ENCODE measurements at places on chromosomes 6 and 20. TPM values are rescaled to one million over a fixed set of nuclear protein-coding genes. Genes with fewer than 3 reads are reported as not detected.
A peak's percentile ranks its signal among the peaks of the same experiment; 100 is the strongest.

DNA sequence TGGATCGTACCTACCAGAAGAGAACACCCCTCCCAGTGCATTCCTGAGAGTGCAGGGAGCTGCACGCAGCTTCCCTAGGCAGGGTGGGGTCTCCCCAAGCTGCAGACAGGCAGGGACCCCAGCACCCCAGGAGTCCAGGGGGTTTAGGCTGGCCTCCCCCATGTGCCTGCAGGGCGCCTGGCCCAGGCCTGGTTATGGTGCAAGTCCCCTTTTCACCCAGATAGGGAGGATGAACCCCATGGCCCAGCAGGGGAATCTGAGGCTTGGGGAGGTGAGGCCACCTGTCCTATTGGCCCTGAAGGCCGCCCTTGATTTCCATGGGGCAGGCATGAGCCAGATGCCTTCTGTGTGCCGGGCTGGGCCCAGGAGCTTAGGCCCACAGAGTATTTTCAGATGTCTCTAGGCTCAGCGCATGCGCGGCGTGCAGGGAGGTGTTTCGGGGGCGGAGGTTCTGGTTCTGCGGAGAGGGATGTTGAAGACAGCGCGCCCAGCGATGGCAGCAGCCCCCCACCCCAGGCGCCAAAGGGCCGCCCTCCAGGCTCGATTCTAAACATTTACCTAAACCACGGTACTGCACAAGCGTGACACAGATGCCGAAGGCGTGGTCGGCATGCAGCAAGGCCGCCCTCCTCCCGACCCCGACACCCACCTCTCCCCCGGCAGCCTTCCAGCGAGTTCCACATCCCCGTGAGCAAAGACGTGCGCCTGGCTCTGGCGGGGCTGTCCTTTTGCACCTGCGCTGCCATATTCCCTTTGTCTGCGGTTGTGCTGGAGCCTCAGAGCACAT lies 29.4 kb downstream of the COL20A1 start:
- DNase-seq: no peak

DNA sequence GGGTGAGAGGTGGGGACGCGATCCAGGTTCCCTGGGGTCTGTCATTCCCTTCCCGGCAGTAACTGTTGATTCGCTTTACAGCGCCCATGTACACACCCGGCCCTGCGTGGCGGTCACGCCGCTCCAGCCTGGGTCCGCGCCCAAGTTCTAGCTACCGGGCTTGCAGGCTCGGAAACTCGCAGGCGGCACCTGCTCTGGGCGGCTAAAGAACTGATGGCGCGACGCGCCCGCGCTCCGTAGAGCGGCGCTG lies 1.4 kb upstream of the POU3F2 start:
- no peak for DNase-seq

- no peak for DNase-seq
Measured at GRCh38 chr6:3379482-3380060, 77.3 kb downstream of the SLC22A23 start.

- DNase-seq: no peak
Measured at GRCh38 chr6:152957796-152958195, 25.0 kb downstream of the FBXO5 start.

DNA sequence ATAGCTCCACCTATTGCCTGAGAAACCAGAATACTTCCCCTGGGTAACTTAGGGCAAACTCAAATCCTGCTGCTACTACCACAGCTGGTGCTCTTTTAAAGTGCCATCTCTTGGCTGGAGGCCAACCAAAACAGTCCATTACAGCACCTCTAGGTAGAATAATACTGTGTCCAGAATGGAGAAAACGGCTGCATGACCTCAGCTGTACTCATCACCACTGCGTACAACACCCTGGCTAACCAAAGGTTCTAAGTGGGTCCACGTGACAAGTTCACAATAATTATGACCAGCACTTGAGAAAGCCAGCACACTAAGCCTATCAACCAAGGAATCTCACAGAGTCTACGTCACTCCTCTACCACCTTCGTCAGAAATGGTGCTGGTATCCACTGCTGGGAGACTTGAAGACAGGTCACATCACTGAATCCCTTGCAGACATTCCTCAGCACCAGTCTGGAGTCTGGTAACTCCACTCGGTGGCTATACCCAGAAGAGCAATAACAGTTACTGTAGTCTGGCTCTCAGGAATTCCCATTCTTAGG lies 40.9 kb upstream of the PKIB start:
- no peak for DNase-seq

DNA sequence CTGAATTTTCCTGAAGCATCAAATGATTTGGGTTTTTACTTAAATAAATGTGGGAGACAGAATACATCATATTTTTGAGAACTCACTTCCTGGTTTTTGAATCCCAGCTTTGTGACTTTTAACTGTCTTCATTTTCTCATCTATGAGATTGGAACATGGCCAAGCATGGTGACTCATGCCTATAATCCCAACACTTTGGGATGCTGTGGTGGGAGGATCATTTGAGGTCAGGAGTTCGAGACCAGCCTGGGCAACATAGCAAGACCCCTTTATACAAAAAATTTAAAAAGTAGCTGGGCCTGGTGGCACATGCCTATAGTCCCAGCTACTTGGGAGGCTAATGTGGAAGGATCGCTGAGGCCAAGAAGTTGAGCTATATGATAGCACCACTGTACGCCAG lies 122.3 kb downstream of the QKI start:
- DNase-seq: no peak

- DNase-seq: no peak
Measured at GRCh38 chr6:139287868-139288267, 3.9 kb downstream of the TXLNB start.

DNA sequence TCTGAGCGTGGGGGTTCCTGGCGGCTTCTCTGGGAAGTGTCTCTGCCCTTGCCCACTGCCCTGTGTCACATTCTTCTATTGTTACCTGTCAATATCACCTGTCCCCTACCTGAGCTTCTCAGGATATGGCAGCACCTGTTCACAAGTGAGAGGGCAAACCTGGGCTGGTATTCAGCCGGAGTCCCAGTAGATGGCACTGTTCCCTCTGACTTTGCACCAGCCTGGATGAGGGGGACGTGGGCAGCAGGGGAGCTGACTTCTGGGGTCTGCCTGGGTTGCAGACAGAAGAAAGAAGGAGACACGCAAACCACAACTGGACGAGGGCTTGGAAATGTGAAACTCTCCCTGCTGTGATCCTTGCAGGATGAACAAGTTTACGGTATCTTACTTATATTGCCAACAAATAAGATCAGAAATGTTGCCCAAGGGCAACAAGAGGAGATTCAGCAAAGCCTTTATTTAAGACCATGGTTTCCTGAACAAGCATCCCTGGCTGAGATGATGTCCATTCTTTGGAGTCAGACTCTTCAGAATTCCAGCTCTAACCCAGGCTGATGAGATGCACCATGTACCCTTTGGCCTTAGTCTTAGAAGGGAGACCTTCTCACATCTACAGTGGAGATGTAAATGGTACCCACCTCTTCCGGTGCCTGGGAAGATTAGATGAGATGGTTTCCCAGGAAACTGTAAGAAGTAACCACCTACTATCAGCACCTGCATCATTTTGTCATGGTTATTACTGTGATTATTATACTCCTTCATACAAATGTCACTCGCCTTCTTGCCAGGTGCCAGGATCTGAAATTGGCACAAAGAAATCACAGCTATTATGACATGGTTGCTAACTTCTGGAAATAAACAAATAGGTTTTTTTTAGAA lies 400.0 kb upstream of the CDH4 start:
- no peak for DNase-seq

GRCh38 chr6:106145144-106145543 lies 59.0 kb downstream of the PRDM1 start:
- no peak for DNase-seq

- no peak for DNase-seq
Measured at GRCh38 chr6:41055149-41055548, 2.1 kb downstream of the APOBEC2 start.

DNA sequence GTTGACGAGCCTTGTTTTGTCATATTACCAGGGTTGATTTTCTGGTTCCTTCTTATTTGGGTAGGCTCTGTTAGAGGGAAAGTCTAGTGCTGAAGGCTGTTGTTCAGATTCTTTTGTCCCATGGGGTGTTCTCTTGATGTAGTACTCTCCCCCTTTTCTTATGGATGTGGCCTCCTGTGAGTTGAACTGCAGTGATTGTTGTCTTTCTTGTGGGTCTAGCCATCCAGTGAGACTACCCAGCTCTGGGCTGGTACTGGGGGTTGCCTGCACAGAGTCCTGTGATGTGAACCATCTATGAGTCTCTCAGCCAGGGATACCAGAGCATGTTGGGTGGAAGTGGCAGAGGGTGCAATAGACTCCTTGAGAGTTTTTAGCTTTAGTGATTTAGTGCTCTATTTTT lies 680.6 kb downstream of the RFPL4B start:
- no peak for DNase-seq

- DNase-seq: no peak
Measured at GRCh38 chr6:20211941-20212391, 303 bp downstream of the MBOAT1 start.

- no peak for DNase-seq
Measured at GRCh38 chr6:158087224-158087867, 80.7 kb downstream of the SERAC1 start.

GRCh38 chr6:118350881-118351430 lies 197.1 kb upstream of the PLN start:
- DNase-seq: no peak

DNA sequence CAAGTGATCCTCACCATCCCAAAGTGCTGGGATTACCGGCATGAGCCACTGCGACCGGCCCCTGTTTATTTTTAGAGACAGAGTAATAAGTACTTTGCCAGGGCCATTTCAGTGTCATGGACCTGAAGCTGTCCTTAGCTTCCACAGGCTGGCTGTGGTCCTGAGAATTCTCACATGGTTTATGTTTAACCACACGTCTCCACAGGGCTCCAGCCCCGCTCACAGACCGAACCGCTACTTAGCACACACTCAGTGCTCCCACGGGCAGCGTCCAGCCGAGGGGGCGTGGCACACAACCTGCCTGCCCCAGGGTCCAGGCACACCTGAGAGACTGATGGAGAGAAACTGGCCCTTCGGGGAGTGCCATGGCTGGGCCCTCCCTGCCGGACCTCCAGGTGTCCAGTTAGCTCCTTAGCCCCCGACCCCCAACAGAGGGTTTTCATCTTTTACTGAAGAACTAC lies 11.7 kb downstream of the ACSS1 start:
- DNase-seq: peak; percentile 93

DNA sequence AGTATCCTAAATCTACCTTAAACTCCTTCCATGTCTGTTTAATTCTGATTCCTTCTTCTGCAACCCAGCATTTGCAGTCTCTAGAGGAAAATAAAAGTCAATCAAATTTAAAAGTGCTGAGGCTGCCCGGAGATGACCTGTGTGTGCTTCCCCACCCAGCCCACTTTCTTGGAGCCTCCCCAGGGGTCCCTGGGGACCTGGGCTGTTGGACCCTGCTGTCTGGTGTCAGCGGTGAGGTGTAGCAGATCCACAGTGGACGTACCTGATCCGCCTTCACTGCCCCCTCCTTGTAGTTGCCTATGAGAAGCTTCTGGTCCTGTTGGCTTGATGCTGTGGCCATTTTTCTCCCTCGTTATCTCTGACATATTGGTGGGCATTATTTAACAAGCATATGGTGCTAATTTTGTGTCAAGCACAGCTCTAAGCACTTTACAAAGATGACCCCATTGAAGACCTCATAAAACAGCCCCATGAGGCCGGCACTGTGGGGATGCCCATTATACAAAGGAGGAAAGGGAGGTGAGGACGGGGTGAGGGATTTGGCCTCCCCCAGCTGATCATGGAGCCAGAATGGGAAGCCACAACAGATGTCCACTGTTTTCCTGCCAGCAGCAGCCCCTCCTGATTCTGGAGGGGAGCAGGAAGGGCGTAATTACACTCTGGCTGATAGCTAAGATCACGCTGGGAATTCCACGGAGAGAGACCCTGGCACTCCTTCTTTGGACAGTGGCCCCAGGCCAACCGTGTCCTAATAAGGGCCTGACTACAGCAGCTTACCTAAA lies 628.2 kb downstream of the CDH26 start:
- DNase-seq: no peak

DNA sequence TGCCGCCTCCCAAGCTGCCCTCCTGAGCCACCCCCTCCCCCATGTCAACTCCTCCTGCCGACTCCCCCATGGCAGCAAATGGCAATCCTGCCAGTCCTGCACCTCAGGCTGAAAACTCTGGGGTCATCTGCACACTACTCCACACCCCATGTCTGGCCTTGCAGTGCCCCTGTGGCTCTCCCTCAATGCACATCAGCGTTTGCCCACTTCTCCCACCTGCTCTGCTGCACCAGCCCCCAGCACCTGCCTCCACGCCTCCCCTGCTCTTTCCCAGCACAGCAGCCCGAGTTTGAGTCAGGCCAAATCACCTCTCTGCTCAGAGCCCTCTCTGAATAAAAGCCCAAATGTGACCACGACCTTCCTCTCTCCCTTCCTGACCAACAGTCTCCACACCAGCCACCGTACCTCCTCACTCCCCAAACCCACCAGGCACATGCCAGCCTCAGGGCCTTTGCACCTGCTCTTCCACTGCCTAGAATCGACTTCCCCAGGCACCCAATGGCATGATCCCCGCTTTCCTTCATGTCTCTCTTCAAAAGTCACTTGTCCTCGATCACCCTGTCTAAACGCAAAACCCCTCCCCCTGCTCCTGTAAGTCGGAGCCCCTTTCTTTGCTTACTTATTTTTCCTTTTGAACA lies 4.3 kb downstream of the PXDC1 start:
- no peak for DNase-seq

DNA sequence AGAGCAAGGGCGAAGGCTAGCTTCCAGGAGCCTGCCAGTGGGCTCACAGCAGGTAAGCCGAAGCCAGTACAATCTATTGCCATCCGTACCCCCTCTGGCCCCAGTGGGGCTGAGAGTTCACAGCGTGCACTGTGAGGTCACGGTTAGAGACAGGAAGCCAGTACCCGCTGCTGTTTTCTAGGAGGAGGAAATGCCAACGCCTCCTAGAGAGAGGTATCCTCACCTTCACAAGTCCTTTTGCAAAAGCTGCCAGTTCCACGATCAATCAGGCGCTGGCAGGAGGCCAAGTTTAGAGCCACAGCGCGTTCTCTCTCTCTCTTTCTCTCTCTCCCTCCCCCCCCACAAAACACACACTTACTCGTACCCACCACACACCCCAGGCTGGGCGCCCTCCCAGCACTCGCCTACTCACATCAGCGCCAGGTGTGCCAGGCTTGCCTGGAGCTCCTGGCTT lies 22.5 kb downstream of the COL9A1 start:
- peak; percentile 68 for DNase-seq

The TNFRSF6B gene
- total RNA-seq: 0.40 TPM

The PSORS1C2 gene
- total RNA-seq: not detected

The GGTLC1 gene
- total RNA-seq: not detected

The CLPSL1 gene
- not detected for total RNA-seq

The MACROD2 gene
- total RNA-seq: 3.7 TPM

The HLA-DQA2 gene
- not detected for total RNA-seq

The UBE2J1 gene
- 16.0 TPM for total RNA-seq

The PDE10A gene
- total RNA-seq: 0.45 TPM

The VIP gene
- 0.15 TPM for total RNA-seq

The NRSN1 gene
- not detected for total RNA-seq
